ENCODE measurements at places on chromosomes 6 and 20. TPM values are rescaled to one million over a fixed set of nuclear protein-coding genes. Genes with fewer than 3 reads are reported as not detected.

DNA sequence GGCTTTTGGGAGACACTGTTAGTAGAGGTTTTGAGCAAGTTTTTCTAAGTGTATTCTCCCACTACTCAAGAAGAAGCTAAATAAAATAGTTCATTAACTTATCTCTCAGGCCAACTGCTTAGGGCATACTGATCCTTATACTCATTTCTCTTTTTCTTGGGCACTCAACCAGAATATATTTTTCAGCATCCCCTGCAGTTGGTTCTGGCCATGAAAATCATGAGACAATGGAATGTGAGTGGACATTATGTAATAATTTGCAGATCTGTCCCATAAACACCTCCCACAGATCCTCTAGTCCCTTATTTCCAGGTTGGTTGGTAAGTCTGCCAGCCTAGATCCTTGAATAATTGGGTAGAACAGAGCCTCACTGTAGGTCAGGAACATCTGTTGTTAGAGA lies 136.7 kb downstream of the AIG1 start:
- no peaks in the 10 kb centered on the region for H3K27me3 ChIP-seq
- H3K27ac ChIP-seq = no peak overlapping the region
- no peaks in the 10 kb centered on the region for H3K4me1 ChIP-seq
- no peak for DNase-seq
- no peak overlapping the region for H3K4me3 ChIP-seq
- no peaks in the 10 kb centered on the region for H3K36me3 ChIP-seq

- H3K4me3 ChIP-seq = no peak overlapping the region
- DNase-seq = no peak
- H3K4me1 ChIP-seq = no peaks in the 10 kb centered on the region
- H3K27me3 ChIP-seq = no peaks in the 10 kb centered on the region
Observed at GRCh38 chr6:149347067-149347466, 29.6 kb downstream of the TAB2 start.

- no peak for DNase-seq
- H3K27me3 ChIP-seq = no peaks in the 10 kb centered on the region
- H3K27ac ChIP-seq = no peak overlapping the region
- 0 out of 2 replicates have a peak, but pooled peaks cover 9% of the 10 kb centered on the region for H3K36me3 ChIP-seq
- H3K4me3 ChIP-seq = no peak overlapping the region
- H3K4me1 ChIP-seq = no peaks in the 10 kb centered on the region
Observed at GRCh38 chr6:145891126-145891525, 73.0 kb downstream of the SHPRH start.

GRCh38 chr20:49272654-49273053 lies 5.2 kb downstream of the ZNFX1 start:
- peaks cover 62% of the 10 kb centered on the region for H3K36me3 ChIP-seq
- H3K27me3 ChIP-seq = no peaks in the 10 kb centered on the region
- DNase-seq = no peak

CLPSL1 gene
- not detected for total RNA-seq

TRMT6 gene
- 16.2 TPM for total RNA-seq

UBE2C gene
- total RNA-seq = 207 TPM

DNA sequence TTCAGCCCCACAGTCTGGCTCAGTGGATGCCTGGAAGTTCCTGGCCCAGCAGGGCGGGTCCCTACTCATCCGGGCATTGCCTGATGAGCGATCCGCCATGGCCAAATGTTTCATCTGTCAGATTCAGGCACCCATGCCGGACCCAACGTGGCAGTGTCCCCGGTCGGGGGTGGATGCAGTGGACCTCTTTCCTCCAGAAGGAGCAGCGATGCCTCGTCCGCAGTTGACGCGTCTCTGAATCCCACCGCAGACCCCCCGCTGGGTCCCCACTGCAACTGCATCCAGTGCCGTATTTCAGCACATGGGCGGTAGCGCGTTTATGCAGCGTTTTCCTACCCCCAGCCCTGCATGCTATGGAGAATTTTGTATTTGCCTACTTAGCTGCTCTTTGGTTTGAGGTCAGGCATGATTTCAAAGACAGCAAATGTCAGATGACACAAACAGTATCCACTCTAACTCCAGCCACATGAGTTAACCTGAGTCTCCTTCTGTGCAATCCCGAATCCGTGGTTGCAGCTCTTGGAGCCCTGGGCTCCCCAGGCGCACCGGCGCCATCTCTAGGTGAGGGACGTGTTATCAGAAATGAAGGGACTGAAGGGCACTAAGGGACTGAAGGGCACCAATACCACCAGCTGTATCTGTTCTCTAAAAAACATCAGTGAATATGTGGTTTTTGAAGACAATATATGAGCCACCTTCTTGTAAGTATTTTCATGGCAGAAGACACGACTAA lies 72.6 kb upstream of the THBS2 start:
- no peak overlapping the region for H3K4me3 ChIP-seq
- no peak overlapping the region for H3K27ac ChIP-seq
- H3K36me3 ChIP-seq = no peaks in the 10 kb centered on the region
- H3K27me3 ChIP-seq = peaks cover 48% of the 10 kb centered on the region
- no peaks in the 10 kb centered on the region for H3K4me1 ChIP-seq
- no peak for DNase-seq

XKR7 gene
- not detected for total RNA-seq

DNA sequence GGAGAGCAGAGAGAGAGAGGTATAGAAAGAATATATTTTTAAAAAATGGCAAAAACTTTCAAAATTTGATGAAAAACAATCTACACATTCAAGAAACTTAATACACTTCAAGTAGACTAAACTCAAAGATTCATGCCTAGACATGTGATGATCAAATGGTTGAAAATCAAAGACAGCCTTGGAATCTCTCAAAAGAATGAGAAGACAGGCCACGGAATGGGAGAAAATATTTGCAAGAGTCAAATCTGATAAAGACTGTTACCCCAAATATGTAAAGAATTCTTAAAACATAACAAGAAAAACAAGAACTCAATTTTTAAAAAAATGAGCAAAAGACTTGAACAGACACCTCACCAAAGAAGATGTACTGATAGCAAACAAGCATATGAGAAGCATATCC lies 49.7 kb downstream of the THEMIS start:
- H3K4me1 ChIP-seq = peaks cover 8% of the 10 kb centered on the region
- no peak for DNase-seq
- no peak overlapping the region for H3K27ac ChIP-seq
- H3K27me3 ChIP-seq = no peaks in the 10 kb centered on the region

DNA sequence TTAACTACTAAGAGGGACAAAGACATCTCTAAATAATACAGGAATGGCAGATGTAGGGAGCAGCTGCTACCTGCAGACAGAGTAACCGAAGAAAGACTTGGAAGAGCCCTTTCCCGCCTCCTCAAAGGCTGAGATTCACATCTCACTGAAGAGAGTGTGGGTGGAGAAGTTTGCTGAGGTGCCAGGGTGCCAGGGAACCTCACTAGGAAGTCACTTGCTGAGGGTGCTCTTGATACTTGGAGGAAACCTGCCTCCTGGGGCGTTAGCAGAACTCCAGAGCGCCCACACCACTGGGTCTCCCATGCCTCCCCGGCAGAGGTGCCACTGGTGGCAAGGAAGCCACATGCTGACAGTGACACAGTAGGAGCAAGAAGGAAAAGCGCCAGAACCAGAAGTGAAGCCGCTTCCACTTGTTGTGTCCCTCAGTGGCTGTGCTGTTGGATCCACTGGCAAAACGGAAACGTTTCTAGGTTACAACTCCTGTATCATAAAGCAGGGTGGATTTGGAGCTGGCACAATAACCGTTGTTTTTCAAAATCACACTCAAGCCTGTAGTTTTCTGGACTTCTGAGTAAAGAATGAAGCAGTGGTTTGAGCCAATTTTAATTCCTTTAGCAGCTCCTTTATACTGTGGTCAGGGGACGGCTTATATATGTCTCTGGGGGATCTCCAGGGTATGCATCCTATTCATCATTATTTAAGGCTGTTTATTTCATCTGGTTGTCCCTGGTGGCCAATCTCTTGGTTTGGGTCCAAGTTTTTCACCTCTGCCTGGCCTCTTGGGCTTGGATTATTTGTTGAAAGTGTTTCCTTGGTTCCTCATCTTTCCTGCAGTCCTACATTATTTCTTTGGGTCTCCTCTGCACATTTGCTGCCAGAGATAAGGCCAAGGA lies 64.5 kb downstream of the CDC5L start:
- peaks cover 24% of the 10 kb centered on the region for H3K4me1 ChIP-seq
- no peak for DNase-seq
- peaks cover 10% of the 10 kb centered on the region for H3K36me3 ChIP-seq
- peak overlapping the region; percentile 68 for H3K27ac ChIP-seq
- H3K27me3 ChIP-seq = no peaks in the 10 kb centered on the region

DOK5 gene
- not detected for total RNA-seq

GRCh38 chr20:53513489-53514298 lies 79.9 kb downstream of the ZNF217 start:
- H3K36me3 ChIP-seq = no peaks in the 10 kb centered on the region
- DNase-seq = no peak
- no peaks in the 10 kb centered on the region for H3K4me1 ChIP-seq

CD93 gene
- 0.07 TPM for total RNA-seq

GRCh38 chr6:12138381-12138780 lies 126.3 kb downstream of the HIVEP1 start:
- peaks cover 30% of the 10 kb centered on the region for H3K36me3 ChIP-seq
- H3K27ac ChIP-seq = no peak overlapping the region
- no peaks in the 10 kb centered on the region for H3K27me3 ChIP-seq
- H3K4me1 ChIP-seq = peaks cover 18% of the 10 kb centered on the region
- no peak overlapping the region for H3K4me3 ChIP-seq

GRCh38 chr6:112300896-112301295 lies 46.2 kb upstream of the RFPL4B start:
- H3K27me3 ChIP-seq = no peaks in the 10 kb centered on the region
- no peaks in the 10 kb centered on the region for H3K36me3 ChIP-seq
- H3K4me3 ChIP-seq = peak overlapping the region; percentile 46
- peak overlapping the region; percentile 99 for H3K27ac ChIP-seq
- H3K4me1 ChIP-seq = peaks cover 62% of the 10 kb centered on the region

HLA-DPA1 gene
- not detected for total RNA-seq

- H3K27me3 ChIP-seq = no peaks in the 10 kb centered on the region
- DNase-seq = no peak
- no peaks in the 10 kb centered on the region for H3K4me1 ChIP-seq
- no peaks in the 10 kb centered on the region for H3K36me3 ChIP-seq
Observed at GRCh38 chr20:63787302-63787701, 43.8 kb downstream of the ZBTB46 start.

GRCh38 chr20:316316-317068 lies 8.9 kb upstream of the SOX12 start:
- H3K27ac ChIP-seq = no peak overlapping the region
- H3K27me3 ChIP-seq = no peaks in the 10 kb centered on the region
- DNase-seq = no peak

- H3K27me3 ChIP-seq = no peaks in the 10 kb centered on the region
- peaks cover 3% of the 10 kb centered on the region for H3K36me3 ChIP-seq
- H3K4me1 ChIP-seq = peaks cover 41% of the 10 kb centered on the region
- H3K4me3 ChIP-seq = no peak overlapping the region
- no peak for DNase-seq
Observed at GRCh38 chr6:80454661-80455365, 348.3 kb downstream of the BCKDHB start.

TSPO2 gene
- total RNA-seq = not detected

DNA sequence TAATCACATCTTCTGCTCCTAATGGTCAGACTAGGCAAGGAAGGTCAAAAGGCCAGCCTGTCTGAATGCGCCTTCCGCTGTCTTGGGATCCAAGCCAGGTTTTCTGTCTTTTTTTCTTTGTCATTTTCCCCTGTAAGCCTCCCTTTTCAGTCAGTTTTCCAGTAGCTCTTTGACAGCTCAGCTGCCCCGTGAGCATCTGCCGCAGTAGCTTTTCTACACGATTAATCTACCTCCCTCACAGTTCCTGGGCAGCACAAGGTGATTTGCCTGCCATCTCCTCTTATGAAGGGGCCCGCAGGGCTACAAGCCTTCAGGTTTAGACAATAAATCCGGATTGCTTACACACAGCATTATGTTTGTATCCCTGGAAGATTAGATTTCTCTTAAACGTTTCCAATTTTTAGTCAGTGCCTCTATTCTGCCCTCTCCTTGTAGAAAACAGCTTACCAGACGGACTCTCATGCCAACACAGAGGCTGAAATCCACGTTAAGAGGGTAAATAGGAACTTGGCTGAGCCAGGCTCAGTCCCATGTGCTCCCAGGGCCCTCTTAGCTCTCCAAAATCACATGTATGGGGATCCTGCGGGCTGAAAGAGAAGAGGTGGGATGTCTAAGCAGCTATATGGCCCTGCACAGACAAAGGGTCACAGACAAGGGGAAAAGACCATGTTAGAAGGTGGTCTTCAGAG lies 77.2 kb downstream of the LY86 start:
- no peak overlapping the region for H3K27ac ChIP-seq
- H3K4me3 ChIP-seq = no peak overlapping the region
- H3K27me3 ChIP-seq = no peaks in the 10 kb centered on the region
- no peak for DNase-seq
- peaks cover 9% of the 10 kb centered on the region for H3K4me1 ChIP-seq

DNA sequence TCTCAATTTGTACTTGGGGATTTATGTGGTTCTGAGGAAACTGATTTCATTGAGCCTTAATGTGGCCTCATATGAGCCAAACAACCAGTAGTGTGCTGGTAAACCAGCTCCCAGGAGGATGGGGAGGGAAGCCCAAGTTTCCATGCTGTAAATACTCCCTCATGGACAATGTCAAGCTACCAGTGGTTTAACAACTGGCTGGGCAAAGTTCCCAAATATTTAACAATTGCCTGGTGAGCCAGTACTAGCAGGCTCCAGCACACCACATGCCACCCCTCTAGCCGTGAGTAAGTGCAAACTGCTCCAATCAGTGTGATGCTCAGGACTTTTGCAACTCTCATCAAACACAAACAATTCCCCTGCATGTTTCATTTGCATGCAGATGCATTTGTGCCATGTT lies 19.2 kb upstream of the CDKN1A start:
- H3K4me1 ChIP-seq = peaks cover 14% of the 10 kb centered on the region
- H3K36me3 ChIP-seq = no peaks in the 10 kb centered on the region
- H3K27me3 ChIP-seq = no peaks in the 10 kb centered on the region
- DNase-seq = no peak
- H3K4me3 ChIP-seq = no peak overlapping the region

ALDH8A1 gene
- total RNA-seq = 1.1 TPM

CTCFL gene
- not detected for total RNA-seq

PARD6B gene
- 80.3 TPM for total RNA-seq

GRCh38 chr6:78861509-78861908 lies 5.8 kb upstream of the IRAK1BP1 start:
- no peaks in the 10 kb centered on the region for H3K27me3 ChIP-seq
- H3K4me3 ChIP-seq = no peak overlapping the region
- no peak for DNase-seq
- H3K4me1 ChIP-seq = no peaks in the 10 kb centered on the region
- no peaks in the 10 kb centered on the region for H3K36me3 ChIP-seq

- no peaks in the 10 kb centered on the region for H3K36me3 ChIP-seq
- no peaks in the 10 kb centered on the region for H3K4me1 ChIP-seq
- no peak overlapping the region for H3K27ac ChIP-seq
- H3K4me3 ChIP-seq = no peak overlapping the region
Observed at GRCh38 chr20:55650657-55651360, 354.5 kb downstream of the CBLN4 start.

DNA sequence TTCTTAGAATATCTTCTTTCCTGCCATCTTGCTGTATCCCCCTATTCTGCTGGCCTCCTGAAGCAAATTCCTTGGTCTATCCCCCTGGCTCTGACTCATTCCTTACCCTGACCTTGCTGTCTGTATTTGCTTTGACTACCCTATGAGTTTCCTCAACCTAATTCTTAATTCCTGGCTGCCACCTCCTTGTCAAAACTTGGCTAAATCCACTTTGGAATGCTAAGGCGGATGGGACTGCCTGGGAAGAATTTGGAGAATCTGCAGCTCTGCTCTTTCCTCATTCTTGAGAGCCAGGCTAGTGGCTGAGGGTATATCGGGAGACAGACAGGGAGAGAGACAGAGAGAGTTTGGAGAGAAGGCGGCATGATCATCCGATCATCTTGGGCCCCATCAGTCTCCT lies 24.4 kb downstream of the CAP2 start:
- DNase-seq = peak; percentile 61
- H3K27me3 ChIP-seq = no peaks in the 10 kb centered on the region
- peak overlapping the region; percentile 67 for H3K27ac ChIP-seq
- no peak overlapping the region for H3K4me3 ChIP-seq

OR2B6 gene
- total RNA-seq = 1.5 TPM
